ENCODE measurements at places on chromosomes 6 and 20. TPM values are rescaled to one million over a fixed set of nuclear protein-coding genes. Genes with fewer than 3 reads are reported as not detected.
A peak's percentile ranks its signal among the peaks of the same experiment; 100 is the strongest.

The IRAK1BP1 gene
- 9.0 TPM for total RNA-seq

The ADGB gene
- total RNA-seq = 0.10 TPM

The OPRL1 gene
- 0.89 TPM for total RNA-seq

The HLA-DQA1 gene
- total RNA-seq = 3.2 TPM

The SLC29A1 gene
- total RNA-seq = 21.3 TPM

The BEND6 gene
- total RNA-seq = 5.6 TPM

The TINAG gene
- 0.20 TPM for total RNA-seq

The AIF1 gene
- 23.8 TPM for total RNA-seq

The SRXN1 gene
- total RNA-seq = 6.2 TPM

The ABHD16B gene
- total RNA-seq = not detected

The TNF gene
- 1.9 TPM for total RNA-seq

GRCh38 chr6:111080698-111081097, 6.6 kb upstream of the SLC16A10 start:
- no peak for DNase-seq

- no peak for DNase-seq
Observed at GRCh38 chr20:5933802-5934436, 16.4 kb downstream of the TRMT6 start.

- DNase-seq = no peak
Observed at GRCh38 chr20:24959591-24960301, 10.7 kb downstream of the CST7 start.

DNA sequence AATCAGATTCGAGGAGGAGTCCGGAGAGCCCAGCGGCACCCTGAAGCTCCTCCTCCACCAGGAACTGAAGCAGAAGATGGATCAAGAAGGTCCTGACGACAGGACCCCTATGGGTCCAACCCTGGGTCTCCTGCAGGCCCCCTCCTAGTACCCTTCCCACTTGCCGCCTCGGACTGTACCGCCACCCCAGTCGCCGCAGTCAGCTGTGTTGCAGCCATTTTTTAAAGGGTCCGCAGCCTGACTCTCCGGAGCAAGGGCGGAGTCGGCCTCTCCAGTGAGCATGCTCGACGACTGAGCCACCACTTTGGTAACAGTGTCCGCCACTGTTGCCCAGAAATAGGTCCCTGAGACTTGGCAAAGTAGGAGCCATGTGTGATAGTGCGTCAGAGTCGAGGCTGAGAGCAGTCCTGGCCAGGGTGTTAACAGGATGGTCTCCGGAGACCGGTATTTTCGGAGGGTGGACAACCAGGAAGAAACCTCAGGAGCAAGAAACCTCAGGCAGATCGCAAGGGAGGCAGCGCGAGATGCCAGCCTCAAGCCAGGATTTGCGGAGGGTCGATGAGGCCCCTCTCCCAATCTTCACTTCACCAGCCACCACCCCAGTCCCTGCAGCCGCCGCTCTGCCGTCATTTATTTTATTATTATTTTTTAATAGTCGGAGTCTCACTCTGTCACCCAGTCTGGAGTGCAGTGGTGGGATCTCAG, 294.6 kb upstream of the ZNF337 start:
- no peak for DNase-seq

DNA sequence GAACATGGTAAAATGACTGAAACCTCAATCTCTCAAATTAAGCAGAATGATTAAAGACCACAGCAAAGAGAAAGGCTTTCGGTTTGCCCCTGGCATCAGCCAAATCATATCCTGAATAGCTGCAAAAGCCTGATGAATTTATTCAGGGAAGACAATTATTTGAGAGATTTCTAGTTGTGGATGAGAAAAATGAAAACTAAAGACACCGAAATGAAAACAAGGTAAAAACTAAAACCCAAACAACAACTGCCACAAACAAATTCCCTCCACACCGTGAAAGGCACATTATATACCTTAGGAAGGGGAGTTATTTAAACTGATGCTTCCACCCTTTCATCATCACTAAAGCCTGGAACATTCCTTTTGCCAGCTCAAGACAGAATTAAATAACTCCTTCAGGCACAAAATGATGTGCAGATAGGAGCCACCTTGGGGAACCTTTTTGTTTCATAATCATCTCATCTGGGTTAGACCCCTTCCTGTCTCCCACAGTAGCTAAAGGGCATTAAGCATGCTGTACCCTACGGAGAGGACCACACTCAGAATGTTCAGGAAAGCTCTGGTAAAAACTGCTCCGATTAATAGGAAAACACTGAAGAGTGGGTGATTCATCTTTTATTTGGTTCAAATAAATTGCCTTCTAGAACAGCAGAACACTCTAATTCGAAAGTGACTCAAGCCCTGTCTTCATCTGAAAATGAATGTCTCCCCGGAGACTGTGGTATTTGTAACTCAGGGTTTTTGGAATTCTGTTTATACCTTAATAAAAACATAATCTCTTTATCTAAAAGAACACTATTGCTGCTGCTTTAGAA, 9.1 kb upstream of the ANKRD60 start:
- DNase-seq = peak; percentile 33

DNA sequence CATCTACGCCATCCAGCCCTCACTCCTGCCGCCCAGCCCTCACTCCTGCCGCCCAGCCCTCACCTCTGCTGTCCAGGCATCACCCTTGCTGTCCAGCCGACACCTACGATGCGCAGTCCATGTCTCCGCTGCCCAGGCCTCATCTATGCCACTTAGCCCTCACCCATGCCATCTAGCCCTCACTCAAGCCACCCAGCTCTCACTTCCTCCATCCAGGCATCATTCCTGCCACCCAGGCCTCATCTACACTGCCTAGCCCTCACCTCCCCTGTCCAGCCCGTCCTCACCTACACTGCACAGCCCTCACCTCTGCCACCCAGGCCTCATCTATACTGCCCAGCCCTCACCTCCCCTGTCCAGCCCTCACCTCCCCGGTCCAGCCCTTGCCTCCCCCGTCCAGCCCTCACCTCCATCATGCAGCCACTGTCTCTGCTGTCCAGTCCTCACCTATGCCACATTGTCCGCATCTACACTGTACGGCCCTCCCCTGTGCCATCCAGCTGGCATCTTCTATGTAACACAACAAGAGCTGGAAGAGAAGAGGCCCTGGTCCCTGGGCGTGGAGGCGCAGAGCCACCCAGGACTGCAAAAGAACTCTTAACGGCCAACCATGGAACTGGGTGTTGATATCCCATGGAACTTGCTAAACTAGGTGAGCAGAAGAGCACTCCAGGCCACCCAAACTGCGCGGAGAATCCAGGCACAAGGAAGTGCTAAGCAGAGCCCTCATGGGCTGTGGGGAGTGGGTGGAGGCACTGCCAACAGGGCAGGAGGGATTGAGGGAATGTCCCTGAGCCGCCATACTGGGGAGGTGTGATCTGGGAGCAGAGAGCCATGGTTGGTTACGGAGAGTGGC, 31.0 kb downstream of the RNASET2 start:
- DNase-seq = no peak

- DNase-seq = no peak
Observed at GRCh38 chr20:33922224-33922623, 71.5 kb upstream of the RALY start.

GRCh38 chr6:139349464-139350020, 24.9 kb downstream of the CITED2 start:
- no peak for DNase-seq

GRCh38 chr6:18491308-18492045, 104.3 kb downstream of the RNF144B start:
- DNase-seq = no peak

DNA sequence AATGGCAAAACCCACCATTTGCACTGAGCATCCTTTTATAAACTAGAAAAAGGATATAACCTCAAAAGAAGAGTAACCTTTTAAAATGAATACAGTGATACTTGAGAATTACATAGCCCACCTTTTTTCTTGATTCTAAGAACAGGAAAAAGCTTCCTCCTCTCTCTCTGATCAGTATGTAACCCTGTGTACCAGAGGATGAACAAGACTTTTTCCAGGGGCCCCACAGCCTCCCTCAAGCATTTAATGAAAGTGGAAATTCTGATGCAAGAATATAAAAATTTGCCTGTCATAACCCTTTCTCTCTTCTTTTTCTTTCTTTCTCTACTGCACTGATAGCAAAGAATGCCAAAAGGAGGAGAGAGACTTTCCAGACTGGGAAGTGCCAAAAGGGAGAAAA, 64.2 kb upstream of the BTN3A2 start:
- DNase-seq = no peak

DNA sequence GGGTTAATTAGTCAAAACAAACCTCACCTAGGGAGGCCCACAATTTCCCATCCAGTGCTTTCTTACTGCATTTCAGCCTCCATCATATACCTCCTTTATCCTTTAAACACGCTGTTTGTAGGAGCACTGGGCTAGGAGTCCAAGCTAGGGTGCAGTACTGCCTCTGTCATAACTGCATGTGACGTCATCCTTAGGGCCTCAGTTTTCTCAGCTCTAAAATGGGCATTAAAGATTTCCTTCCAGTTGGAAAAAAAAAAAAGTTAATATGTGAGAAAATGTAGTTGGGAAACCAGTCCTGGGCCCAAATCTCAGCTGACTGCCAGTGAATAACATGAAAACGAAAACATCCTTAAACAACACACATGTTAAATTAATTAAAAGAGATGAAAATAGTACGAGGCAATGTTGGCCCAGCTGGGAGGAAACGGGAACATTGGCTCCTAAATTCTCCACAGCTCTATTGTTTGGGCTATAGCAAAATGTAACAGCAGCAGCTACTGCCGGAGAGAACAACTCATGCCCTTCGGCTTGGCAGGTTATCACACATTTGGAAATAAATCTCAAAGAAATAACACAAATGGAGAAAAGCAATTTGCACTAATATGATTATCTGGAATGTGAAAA, 79.9 kb upstream of the CCDC167 start:
- peak; percentile 40 for DNase-seq

- no peak for DNase-seq
Observed at GRCh38 chr20:1189827-1190226, 5.0 kb upstream of the TMEM74B start.

DNA sequence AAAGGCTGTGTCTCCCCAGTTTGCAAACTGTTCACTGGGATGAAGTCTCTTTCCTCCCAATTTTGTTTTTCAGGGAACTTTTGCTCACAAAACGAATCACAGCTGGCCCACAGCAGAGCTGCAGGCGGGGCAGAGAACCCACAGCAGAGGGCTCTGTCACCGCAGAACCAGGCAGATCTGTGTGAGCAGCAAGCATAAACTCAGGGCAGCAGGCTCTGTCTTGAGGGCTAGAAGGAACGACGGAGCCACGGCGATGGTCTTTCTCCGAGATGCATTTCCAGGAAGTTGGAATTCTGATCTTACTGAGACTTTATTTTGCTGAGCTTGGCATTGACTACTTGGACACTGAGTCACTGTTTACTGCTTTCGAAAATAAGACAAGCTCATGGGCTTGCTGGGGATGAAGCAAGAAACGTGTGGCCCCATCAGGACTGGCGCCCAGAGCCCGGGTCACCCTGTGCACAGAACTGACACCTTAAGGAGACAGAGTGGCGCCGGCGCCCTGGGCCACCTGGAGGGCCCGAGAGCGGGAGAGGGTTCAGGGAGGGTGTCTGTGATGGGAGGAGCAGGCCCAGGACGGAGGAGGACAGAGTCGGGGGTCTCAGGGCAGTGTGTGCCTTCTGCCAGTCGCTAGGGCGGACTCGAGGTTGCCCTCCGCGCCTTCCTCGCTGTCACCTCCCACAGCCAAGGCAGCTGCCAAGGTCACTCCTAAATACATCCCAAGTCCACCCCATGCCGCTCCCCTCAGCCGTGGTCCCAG, 106.3 kb upstream of the NXT1 start:
- DNase-seq = peak; percentile 15

DNA sequence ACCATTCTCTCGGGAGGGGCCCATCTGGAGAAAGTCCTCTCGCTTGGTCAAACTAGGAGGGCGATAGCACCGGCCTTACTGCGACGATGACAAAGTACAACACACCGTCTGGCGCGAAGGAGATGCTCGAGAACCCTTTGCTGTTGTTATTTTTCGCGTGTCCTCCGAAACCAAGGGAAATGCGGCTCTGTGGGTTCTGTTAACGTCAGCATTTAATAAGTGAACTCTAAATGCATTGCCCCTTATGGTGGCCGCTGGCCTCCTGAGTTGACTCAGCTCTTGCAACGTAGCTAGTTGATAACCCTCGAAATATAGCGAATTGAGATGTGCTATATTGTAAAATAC, 577 bp upstream of the SCAND1 start:
- peak; percentile 42 for DNase-seq

- no peak for DNase-seq
Observed at GRCh38 chr20:22623211-22623610, 38.8 kb upstream of the FOXA2 start.

DNA sequence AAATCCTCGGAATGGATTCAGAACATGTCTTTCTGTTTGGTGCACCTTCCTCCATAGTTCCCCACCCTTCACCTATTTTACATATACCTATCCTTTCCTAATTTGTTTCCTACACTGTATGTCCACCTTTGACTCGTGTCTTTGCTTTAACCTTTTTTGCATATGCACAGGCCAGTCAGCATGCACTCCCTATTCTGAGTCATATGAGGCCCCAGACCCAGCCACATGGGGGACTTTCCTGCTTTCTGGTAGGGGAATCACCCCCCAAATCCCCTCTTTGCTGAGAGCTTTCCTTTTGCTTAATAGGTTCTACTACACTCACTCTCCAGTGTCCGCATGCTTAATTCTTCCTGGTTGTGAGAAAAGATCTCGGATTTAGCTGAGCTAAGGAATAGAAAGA, 393.8 kb upstream of the IMPG1 start:
- DNase-seq = no peak

DNA sequence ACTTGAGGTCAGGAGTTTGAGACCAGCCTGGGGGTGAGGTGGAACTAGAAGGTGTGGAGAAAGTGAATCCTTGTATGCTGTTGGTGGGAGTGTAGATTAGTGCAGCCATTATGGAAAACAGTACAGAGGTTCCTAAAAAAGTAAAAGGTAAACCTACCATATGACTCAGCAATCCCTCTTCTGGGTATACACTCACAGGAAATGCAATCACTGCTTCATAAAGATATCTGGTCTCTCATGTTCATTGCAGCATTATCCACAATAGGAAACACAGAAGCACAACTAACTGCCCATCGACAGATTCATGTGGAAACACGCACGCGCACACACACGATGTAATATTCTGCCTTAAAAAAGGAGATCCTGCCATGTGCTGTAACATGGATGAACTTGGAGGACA, 66.7 kb downstream of the CDC5L start:
- no peak for DNase-seq

Measured in skin of body (tissue), 3 donors.